ENCODE measurements at places on chromosomes 6 and 20. TPM values are rescaled to one million over a fixed set of nuclear protein-coding genes. Genes with fewer than 3 reads are reported as not detected.

Gene KCNK16
- not detected for total RNA-seq

DNA sequence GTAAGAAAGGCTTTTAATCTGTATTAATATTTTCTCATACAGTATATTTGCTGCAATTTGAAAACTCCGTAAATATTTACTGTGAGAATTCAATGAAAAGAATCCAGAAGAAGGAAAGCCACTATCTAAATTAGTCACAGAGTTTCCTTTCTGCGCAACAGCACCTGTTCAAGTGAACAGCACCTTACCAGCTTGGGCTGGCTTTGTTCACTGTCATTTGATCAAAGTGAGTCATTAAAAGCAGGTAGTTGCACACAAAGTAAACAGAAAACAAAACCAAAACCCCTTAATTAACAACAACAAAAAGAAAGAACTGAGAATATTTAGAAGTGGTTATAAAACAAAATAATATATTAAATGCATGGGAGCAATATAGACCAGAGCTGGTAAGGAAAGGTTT lies 12.8 kb downstream of the SMLR1 start:
- no peak for DNase-seq

Gene TRIM38
- total RNA-seq: 8.2 TPM

- no peak for DNase-seq
Observed at GRCh38 chr20:15564981-15565380, 1008.3 kb downstream of the KIF16B start.

DNA sequence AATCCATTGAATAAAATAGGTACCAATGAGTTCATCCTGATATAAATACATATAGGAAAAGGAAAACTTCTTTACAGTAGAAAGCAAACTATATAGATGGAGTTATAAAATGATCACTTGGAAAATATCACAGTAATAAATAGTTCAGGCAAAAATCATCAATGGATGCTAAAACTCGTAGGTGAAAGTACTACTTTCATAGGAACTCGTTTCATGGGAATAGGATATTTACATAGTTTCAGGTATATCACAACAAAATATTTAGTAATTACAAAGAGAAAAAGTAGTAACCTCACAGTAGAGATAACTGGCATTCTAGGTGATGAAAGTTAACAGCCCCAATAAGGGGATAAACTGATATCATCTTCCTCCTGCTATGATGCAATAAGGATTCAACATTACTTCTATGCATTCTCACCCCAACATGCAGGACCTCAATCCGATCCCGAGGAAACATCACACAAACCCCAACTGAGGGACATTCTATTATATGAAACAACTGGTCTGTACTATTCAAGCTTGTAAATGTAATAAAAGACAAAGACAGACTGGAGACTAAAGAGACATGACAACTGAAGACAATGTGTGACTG lies 13.7 kb downstream of the DDO start:
- DNase-seq: no peak

DNA sequence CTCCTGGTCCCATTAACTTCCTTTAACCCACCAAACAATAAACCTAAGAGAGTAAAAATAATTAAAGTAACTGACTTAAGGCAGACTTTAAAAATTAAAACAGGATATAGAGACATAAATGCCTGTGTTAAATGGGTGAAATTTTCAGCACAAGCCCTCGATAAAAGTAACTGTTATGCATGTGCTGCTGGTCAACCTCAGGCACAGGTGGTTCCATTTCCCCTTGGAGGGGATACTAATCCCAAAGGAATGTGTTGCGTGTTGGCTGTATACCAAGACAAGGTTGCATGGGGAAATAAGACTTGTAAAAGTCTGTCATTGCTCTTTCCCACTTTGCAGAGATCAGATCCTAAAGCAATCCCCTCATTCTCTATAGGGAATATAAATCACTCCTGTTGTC lies 25.8 kb downstream of the HLA-A start:
- DNase-seq: no peak

- DNase-seq: no peak
Observed at GRCh38 chr20:58747211-58747610, 54.6 kb downstream of the NPEPL1 start.

GRCh38 chr6:165556116-165556843 lies 106.8 kb downstream of the PDE10A start:
- DNase-seq: no peak

DNA sequence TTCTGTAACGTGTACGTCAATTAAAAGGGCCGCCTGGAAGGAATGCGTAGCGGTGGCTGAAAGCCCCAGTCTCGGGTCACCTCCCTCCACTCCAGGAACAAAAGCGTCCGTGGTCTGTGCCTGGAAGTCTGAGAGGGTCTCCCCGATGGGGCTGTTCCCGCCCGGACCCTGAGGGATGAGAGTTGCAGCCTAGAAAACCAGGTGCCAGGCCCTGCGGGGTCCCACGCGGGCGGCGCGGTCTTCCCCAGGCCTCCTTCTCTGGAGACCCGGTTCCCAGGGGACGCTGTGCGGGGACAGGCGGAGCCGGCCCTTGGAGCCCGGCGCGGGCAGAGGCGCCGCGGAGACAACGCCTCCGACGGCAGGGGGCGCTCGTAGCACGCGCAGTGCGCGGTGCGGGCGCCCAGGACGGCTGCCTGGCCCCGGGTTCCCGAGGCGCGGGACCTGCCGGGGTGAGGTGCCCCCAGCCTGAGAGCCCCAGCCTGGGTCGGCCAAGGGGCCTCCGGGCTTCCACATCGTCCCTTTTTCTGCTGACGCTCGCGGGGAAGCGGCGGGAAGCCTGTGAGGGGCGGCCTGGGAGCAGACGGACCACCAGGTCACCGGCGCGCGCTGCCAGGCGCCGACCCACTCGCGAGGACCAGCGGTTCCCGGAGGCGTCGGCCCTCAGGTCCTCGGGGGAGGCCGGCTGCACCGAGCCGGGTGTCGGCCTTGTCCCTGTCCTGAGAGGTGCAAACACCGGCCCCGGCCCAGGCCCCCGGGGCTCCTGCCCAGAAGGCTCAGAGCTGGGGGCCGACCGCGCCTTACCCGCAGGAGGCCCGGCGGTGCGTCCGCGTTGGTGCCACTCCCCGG lies 5.3 kb upstream of the FOXC1 start:
- peak; percentile 78 for DNase-seq

GRCh38 chr20:56839786-56840185 lies 210.7 kb downstream of the TFAP2C start:
- no peak for DNase-seq

- DNase-seq: no peak
Observed at GRCh38 chr6:10545482-10545881, 24.3 kb downstream of the GCNT2 start.

GRCh38 chr20:41467220-41467619 lies 100.6 kb upstream of the EMILIN3 start:
- DNase-seq: no peak

DNA sequence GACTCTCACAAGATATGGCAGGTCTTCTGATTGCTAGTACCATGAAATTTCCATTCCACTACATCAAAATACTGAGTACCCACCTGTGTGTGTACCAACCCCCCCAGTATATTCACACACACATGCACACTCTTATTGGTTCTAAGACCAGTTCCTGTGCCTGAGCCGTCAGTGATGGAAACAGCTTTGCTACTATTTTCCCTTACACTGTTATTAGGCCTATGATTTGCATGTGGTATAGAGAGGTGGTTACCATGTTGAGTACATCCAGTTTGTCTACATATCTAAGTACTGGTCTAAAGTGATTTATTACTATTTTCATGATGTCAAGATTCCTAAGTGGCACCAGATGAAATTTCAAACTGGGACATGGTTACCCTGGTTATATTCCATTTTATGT lies 459.9 kb downstream of the BCKDHB start:
- no peak for DNase-seq

DNA sequence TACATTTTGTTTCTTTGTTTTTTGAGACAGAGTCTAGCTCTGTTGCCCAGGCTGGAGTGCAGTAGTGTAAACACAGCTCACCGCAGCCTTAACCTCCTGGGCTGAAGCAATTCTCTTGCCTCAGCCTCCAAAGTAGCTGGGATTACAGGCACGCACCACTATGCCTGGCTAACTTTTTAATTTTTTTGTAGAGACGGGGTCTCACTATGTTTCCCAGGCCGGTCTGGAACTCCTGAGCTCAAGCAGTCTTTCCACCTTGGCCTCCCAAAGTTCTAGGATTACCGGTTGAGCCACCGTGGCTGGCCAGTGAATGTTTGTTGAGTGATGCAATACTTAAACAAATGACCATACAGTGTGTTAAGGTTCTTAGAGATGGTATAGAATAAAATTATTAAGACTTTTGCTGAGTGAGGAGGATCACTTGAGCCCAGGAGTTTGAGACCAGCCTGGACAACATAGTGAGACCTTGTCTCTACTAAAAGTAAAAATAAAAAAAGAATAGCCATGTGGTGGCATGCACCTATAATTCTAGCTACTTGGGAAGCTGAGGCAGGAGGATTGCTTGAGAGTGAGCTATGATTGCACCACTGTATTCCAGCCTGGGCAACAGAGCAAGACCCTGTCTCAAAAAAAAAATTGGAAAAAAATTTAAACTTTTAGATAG lies 13.4 kb downstream of the CEP250 start:
- DNase-seq: no peak

Gene OTOR
- total RNA-seq: not detected

GRCh38 chr6:156897907-156898531 lies 120.8 kb downstream of the ARID1B start:
- no peak for DNase-seq

- peak; percentile 21 for DNase-seq
Observed at GRCh38 chr20:44810391-44811149, at the start of gene RIMS4. Gene RIMS4 (minus strand): TSS chr20:44810546. CDS start chr20:44810271, 275 bp downstream.

Gene SSTR4
- not detected for total RNA-seq

Gene ROS1
- total RNA-seq: not detected

GRCh38 chr6:68447112-68447511 lies 188.0 kb upstream of the ADGRB3 start:
- no peak for DNase-seq

Gene ZSCAN23
- total RNA-seq: 1.3 TPM

Gene ISM1
- 3.2 TPM for total RNA-seq

DNA sequence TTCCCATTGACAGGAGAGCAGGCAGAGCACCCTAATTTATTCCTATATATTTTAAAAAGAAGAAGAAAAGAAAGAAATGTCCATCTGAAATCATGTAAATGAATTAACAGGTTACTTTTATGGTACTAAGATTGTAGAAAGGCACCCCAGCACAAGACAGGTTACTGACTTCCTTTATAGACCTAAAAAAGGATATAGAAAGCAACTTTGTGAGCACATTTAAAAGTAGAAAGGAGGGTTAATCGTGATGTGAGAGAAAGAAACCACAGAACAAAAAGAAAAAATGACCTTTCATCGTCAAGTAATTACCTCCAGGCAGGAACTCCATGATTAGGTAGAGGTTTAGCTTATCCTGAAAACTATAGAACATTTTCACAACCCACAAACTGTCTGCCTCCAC lies 29.9 kb downstream of the STK38 start:
- no peak for DNase-seq

DNA sequence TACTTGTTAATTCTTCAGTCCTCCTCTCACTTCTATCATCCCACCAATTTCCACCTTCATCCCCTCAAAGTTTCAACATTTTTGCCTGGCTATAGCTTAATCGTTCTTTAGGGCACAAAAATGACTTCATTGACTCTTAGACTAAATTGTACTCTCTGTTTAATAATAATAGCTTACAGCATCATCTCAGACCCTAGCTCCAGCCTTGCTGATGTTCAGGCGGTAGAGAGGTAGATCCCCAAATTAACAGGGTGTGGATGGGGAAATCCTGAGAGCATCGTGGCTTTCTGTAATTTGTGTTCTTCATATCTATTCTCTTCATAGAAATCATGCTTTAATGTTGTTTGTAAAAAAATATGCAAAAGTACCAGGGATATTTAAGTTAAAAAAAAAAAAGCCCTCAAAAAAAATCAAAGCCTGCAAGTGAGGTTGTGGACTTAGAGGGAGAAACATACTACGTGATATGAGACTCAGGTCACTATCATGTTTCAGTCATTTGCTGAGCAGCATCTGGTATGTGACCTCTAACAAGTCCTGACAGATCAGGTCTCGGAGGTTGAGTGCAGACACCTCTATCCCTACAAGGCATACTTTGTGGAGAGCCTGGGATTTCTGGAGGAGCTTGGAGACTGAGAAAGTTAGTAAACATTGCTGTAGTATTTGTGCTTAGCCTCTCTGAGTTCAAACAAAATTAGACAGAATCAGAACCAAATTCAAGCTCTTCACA lies 1063.3 kb upstream of the CITED2 start:
- DNase-seq: no peak

DNA sequence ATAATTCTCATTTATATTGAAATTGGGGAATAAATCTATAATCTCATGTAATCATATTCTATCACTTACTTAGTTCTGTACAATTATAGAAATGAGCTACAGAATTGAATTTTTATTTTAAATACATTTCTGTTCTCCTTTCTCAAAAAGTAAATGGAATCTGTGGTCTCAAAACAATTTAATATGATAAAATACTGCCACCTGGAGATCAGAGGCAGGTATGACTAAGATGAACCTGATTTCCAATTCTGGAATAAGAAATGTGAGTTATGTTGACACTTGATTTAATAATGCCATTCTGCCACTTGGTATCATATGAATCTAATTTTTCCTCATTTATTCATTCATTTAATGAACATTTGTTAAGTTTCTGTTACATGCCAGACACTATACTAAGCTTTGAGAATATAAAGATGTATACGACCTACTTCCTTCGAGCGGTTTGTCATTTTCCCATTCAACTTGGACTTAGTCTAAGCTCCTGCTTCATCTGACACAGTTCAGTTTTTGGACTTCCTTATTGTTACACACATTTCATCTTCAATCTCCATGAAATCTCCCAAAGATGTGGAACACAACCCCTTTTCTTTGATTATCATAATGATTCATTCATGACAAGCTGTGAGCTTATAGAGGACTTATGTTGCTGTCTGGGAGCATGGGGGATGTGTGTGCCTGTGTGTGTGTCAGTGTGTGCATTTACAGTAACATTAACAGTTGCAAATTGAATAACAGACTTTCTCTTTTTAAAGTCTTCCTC lies 7.5 kb upstream of the CCDC28A start:
- no peak for DNase-seq

Gene SLPI
- not detected for total RNA-seq

DNA sequence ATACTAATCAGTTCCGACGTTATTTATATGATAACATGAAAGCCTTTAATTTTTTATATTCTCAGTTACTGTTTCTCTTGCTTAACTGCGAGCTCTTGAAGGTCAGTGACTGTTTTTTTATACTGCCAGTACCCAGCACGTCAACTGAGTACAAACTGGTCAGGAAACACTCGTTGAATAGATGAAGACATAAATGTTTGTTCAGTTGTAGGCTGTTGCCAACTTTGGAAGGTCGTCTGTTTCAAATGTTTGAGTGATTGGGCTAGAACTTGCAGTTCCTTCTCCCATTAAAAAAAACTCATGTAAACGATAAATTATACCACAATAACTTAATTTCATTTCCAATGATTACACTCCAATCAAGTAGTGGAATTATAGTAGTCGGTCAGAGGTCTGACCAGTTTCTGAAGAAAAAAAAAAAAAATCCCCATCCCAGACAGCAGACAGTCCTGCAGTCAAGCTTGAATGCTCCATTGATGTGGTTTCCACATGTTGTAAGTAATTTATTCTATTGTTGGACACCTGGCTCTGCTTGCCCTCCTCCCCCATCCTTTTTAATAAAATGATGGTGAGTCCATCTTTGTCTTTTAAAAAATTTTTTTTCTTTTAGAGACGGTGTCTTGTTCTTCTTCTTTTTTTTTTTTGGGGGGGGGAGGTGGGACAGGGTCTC lies 81.1 kb downstream of the SASH1 start:
- DNase-seq: no peak

GRCh38 chr6:83132121-83132520 lies 60.9 kb downstream of the PGM3 start:
- DNase-seq: no peak

Measured in activated naive CD8-positive, alpha-beta T cell treated with anti-CD3 and anti-CD28 coated beads for 36 hours (primary cell).